OCI-M1 (cell line): ENCODE measurements at places on chromosomes 7 and 10.
A peak's percentile ranks its signal among the peaks of the same experiment; 100 is the strongest.

GRCh38 chr7:8585591-8585990 lies 152.2 kb downstream of the NXPH1 start:
- no peak for DNase-seq

- peak; percentile 14 for DNase-seq
Observed at GRCh38 chr10:14740684-14741247, 33.9 kb downstream of the FAM107B start.

- DNase-seq: peak; percentile 14
Observed at GRCh38 chr7:50276483-50276882, 28.0 kb upstream of the IKZF1 start.

- peak; percentile 4 for DNase-seq
Observed at GRCh38 chr10:47038881-47039561, 127.8 kb downstream of the PTPN20 start.

GRCh38 chr10:1378473-1378872 lies 322.3 kb downstream of the WDR37 start:
- DNase-seq: no peak

GRCh38 chr10:102341038-102341688 lies 54.3 kb upstream of the NFKB2 start:
- no peak for DNase-seq

DNA sequence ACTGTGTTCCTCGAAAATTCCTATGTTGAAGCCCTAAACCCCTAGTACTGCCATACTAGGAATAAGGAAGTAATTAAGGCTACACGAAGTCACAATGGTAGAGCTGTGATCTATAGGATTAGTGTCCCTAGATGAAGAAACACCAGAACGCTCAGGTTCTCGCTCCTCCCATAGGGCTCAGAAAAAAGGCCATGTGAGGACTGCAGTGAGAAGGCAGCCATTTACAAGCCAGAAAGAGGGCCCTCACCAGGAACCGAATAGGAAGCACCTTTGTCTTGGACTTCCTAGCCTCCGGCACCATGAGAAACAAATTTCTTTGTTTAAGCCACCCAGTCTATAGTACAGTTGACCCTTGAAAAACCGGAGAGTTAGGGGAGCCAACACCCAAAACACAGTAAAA lies 46.2 kb downstream of the CACUL1 start:
- no peak for DNase-seq

DNA sequence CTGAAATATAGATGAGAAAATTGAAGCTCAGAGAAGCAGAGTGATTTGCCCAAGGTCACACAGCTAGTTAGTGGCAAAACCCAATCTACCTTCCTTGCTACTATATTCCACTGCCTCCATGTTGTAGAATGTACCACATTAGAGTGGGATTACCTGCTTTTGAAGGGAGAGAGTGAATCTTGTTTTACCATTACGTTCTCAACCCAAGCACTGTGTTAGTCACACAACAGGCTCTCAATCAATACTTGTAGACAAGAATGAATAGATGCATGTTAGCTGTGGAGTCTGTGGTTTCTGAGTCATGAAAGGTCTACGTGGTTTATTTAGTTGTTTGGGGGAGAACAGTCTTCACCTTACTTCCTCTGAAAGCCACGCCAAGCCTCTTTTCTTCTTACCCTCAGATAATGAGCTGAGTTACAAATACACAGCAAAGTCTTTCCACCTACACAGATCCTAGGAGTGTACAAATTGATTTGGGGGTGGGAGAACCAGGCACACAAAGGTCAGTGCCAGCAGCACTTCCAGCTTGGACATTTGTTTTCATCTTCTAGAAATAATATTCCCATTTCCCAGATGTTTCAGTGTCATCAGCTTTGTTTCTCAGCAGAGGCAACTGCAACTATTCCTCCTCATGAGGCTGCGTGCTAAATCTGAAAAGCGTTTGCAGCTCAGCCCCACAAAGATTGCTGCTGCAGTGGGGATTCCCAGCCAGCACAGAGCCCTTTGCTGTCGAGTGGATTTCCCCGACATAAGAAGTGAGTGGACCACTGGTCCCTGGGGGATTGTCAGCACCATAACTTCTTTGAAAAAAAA lies 71.5 kb upstream of the ADO start:
- peak; percentile 51 for DNase-seq

DNA sequence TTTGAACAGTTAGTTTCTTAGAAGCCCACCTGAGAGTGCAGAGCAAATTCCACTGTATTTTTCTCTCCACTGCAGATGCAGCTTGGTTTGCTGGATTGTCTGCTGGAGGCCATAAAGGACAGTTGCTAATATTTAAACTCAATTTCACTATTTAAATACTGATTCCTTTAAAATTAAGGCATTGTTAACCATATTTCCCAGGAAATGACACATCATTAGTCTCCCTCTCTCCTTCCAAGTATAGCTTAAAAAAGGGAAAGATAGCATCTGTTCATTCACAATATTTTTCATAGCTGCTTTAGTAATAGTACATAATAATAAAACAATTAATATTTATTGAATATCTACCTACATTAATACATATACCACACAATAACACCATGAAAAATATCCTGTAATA lies 252.9 kb downstream of the HGF start:
- DNase-seq: no peak

DNA sequence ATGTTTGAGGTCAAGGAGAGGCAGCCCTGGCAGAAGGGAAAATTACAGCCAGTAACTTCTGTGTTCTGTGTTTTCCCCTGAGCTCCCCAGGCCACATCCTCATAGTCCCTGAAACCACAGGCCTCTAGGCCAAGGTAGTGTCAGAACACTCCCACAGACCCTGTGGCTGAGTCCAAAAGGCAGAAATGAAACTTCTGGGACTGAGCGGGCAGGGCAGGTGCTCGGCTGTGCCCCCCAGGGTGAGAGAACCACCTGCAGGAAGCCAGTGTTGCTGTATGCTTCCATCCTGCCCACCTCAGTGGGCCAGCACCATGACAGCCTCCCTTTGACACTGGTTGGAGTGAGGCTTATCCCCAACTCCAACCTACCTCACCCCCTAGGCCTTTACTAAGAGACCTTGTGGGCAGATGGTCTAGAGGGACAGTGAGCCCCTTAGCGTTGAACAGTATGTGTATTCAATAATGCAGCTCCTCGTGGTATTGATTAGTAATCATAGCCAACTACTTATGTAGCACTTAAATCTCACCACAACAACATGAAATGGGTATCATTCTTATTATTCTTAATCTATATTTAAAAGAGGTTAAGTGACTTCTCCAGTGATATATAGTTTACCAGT lies 30.3 kb downstream of the PIK3CG start:
- peak; percentile 13 for DNase-seq

- DNase-seq: no peak
Observed at GRCh38 chr10:72622271-72622670, 3.6 kb downstream of the MICU1 start.

GRCh38 chr7:16438988-16439387 lies 17.6 kb upstream of the CRPPA start:
- no peak for DNase-seq

DNA sequence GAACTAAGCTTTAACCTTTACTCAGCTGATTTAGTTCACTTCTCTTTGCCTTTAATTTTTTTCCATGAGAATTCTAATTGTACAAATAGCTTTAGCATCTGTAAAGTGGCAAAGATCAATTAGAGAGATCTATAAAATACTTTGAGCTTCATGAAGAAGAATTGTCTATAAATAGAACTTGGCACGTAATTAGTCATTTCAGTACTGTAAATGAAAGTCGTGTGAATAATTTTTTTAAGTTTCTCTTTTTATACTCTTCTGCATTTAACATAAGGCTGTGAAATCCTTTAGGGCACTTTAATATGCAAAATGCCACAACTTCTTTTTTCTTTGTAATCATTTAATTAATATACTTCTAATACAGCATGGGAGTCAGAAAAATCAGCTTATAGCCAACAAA lies 177.8 kb downstream of the CSTF2T start:
- no peak for DNase-seq

DNA sequence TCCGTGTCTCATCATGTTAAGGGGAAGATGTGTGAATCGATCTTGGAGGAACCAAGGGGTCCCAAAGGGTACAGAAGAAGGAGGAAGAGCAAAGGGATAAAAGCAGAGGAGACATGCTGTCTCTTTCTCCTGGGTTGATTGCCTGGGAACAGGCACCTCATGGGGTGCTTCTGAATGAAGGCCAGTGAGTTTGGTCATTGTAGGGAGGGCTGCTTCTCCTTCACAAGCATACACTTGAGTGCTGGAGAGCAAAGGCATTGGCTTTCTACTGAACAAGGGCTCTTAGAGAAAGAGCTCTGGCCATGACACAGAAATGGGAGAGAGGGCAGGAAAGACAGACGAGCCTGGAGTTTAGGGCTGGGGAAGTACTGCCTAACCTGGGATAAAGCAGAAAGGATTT lies 146.7 kb upstream of the NPY start:
- DNase-seq: no peak
